ENCODE measurements at places on chromosomes 6 and 20.

DNA sequence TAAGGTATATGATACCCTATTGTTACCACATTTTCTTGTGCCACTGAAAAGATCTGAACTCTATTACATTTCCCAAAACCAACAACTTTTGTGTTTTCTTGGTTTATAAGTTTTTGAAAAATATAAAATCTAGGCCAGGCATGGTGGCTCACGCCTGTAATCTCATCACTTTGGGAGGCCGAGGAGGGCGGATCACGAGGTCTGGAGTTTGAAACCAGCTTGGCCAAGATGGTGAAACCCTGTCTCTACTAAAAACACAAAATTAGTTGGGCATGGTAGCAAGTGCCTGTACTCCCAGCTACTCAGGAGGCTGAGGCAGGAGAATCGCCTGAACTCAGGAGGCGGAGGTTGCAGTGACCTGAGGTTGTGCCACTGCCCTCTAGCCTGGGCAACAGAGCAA, 34.3 kb downstream of the SAMHD1 start:
- no peak for DNase-seq

GRCh38 chr20:30630761-30631160, 626.7 kb upstream of the DEFB115 start:
- DNase-seq = no peak

DNA sequence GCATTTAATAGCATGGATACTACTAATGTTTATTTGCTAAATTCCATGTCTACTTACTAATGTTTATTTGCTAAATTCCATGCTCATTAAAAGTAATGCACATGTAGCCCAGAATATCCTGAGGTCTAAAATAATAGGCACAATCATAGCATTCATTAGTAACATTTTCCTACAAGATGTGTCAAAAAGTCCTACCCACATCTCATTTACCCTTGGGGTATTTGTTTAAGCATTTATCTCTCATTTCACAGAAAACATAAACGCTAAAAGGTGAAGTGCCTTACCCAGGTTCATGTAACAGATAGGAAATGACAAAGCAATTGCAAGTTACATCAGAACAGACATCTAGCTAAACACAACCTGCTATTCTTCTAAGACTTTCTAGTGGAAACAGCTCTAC, 457.1 kb downstream of the HACE1 start:
- DNase-seq = no peak

- no peak for DNase-seq
Measured at GRCh38 chr6:32462609-32463008, 22.9 kb downstream of the HLA-DRA start.

GRCh38 chr20:3847429-3847940, 851 bp downstream of the MAVS start:
- DNase-seq = no peak

DNA sequence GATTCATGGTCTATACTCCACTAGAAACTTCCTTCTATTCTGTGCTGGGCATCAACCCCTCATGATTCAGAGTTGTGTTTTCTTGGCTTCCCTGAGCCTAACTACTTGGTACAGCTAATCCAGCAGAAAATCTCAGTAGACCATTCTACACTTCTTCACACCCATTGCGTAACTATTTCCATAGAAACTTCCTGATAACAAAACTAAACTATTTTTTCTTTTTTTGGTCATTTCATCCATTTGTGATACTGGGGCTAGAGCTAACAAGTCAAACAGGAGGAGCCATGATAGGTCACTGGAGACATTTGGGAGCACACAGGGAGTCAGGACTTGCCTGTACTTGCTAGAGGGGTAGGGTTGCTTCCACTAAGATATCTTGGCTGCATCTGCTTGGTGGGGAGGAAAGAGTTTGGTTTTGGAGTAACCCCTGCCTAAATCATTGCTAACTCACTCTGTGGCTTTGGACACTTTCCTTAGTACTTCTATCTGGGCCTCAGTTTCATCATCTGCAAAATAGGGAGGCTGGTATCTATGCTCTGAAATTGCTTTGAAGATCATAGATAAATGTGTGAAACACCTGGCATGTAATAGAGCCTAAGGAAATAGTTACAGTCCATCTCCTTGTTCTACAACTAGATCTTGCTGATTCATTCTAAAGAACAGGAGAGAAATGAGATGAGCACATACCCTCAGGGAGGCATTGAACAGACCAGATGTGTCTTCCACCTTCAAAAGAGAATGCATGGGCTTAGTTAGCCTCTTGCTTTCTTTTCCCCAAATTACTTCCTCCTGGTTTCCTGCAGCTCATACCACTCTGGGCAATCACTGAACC, 127.9 kb upstream of the ADGRF1 start:
- DNase-seq = no peak

DNA sequence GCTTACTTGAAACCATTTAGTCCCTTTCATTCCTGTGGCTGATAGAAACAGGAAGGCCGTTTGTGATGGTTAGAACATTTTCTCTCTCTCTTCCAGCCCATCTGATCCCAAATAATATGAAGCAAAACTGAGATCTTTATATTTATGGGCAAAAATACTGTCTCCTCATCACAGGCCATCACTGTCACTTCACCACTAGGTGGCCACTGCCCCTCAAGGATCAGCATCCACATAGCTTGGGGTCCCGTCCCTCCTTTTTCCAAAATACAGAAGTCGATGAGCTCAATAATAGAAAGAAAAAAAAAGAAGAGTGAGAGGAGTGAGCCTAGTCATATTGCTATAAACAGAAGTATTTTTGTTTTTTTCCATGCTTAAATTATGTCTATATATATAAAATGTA, 46.4 kb upstream of the LAMP5 start:
- no peak for DNase-seq

DNA sequence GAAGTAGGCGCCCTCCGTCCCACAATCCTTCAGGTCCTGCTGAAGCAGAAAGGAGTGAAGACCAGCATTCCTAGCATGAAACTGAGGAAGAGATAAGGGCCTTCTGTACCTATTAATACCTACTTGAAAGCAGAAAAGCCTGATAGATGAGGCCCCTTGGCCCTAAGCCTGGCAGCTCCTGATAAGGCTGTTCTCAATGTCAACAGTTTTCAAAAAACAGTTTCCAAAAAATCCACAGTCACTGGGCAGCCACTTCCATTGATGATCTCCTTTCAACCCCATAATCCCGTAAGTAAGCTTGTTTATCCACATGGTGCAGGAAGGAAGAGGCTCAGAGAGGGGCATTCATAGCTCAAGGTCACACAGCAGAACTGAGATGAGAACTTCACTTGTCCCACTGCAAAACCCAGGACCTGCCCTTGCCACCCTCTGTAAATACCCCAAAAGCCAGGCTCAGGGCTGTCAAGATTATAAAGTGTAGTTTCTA, 2.8 kb upstream of the E2F1 start:
- DNase-seq = no peak

GRCh38 chr20:58142843-58143185, 85.6 kb downstream of the ANKRD60 start:
- DNase-seq = no peak

- no peak for DNase-seq
Measured at GRCh38 chr6:24489881-24490280, 503 bp upstream of the GPLD1 start.

DNA sequence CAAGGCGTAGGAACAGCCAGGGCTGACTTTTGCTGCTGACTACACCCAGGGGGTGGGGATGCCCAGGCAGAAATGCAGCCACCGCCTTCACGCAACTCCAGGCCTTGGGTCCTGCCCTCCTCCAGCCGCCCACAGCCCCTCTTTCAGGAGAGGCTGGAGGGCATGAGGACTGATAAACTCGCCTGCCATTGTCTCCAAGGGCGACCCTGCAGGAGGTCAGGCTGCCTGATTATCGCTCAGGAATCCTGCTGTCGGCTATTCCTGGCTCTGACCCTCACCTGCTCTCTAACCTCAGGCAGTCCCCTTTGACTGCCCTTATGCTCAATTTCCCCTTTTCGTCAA, 62.0 kb upstream of the HDDC2 start:
- no peak for DNase-seq

DNA sequence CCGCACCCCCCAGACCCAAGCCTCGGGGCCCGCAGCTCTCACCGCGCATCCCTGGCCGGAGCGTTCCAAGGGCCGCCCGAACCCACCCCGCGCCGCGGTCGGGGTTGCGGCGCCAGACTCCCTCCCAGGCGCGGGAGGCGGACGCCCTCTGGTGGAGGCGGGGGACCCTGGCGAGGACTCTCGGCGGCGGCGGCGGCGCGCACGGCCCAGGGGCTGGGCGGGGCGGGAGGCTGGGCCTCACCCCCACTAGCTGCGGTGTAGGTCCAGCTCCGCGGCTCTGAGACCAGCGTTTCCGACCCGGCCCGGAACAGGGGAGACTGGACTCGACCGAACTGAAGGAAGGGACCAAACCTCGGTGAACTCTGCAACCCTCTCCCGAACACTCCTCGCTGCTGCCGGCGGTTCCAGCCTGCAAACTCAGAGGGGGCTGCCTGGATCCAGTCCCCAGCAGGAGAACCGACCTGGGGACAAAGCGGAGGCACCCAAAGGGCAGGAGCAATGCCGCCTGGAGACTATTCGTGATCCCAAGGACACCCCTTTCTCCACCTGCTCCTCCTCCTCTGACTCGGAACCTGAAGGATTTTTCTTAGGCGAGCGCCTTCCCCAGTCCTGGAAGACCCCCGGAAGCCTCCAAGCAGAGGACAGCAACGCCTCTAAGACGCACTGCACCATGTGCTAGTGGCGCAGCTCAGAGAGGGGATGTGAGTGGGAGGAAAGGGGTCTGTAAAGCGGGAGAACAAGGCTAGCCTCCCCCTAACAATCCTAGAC, 859 bp upstream of the TOMM6 start:
- peak; percentile 42 for DNase-seq

DNA sequence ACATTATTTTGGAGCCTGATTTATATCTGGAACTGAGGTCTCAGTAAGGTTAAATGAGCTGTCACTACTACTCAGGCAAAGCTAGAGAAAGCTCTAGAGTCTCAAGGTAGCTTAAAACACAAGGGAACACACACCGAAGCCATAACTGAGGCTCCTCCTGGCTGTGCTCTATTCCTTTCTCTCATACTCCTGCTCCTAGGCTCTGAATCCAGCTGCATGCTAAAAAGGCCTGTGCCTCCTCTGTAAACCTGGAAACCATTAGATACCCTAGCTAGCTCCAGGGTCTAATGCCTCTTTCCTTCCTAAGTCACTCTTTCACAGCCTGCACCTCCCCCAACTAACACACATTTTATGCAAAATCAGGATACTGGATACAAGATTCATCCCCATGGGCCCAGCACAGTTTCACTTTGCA, 17.1 kb downstream of the RIPOR2 start:
- DNase-seq = no peak

- no peak for DNase-seq
Measured at GRCh38 chr20:4059606-4060005, 44.2 kb upstream of the RNF24 start.

GRCh38 chr6:105981002-105981887, 104.9 kb upstream of the PRDM1 start:
- no peak for DNase-seq

- no peak for DNase-seq
Measured at GRCh38 chr20:38840053-38840893, 34.8 kb downstream of the PPP1R16B start.

DNA sequence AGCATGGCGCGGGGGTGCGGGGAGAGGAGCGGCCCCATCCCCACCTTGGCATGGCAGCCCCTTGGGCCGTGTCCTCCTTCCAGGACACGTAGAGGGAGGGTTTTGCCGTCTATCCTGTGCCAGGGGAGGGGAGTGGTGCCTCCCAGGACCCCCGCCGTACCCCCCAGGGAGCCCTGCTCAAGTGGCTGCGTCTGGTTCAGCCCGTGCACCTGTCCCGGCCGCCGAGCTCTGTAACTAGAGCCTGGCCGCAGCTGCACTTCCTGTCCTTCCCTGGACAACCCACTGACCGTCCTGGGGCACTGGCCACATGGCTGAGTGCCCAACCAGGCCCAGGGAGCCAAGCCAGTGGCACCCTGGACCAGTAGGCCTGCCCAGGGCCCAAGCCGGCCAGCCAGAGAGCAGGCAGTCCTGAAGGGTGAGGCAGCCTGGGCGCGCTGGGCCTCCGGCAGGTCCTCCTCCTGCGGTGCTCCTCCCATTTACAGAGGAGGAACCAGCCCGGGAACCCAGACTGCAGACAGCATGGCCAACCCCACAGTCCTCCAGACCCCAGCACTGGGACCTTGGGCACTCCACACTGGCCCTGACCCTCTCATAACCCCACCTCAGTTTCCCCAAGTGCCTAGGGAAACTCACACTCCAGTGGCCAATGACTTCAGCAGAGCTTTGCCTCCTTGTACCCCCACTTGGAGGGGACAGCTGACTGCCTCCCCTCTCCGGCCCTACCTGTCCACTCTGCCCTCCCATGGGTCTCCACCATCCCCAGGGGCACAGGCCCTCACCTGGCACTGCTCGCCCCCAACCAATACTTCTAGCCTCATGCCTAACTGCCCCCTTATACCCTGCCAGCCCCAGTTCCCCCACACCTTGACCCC, 8.7 kb downstream of the LAMA5 start:
- DNase-seq = no peak

DNA sequence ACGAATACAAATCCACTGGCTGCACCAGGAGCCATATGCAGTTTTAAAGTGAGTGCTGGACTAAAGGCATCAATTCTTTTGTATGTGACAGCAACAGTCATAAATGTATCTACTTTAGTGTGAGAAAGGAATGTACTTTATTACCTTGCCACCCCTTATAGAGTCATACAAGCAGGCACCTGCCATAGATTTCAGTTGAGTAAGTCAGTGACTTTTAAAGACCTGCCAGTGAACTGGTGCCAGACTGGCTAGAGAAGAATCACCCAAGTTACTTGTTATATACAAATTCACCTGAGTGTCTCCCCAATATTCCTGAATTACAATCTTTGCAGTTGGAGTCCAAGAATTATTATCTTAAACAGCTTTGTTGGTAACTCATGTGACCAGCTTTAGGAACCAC, 547.9 kb downstream of the COL12A1 start:
- no peak for DNase-seq

GRCh38 chr6:38261626-38262025, 378.1 kb downstream of the BTBD9 start:
- no peak for DNase-seq

DNA sequence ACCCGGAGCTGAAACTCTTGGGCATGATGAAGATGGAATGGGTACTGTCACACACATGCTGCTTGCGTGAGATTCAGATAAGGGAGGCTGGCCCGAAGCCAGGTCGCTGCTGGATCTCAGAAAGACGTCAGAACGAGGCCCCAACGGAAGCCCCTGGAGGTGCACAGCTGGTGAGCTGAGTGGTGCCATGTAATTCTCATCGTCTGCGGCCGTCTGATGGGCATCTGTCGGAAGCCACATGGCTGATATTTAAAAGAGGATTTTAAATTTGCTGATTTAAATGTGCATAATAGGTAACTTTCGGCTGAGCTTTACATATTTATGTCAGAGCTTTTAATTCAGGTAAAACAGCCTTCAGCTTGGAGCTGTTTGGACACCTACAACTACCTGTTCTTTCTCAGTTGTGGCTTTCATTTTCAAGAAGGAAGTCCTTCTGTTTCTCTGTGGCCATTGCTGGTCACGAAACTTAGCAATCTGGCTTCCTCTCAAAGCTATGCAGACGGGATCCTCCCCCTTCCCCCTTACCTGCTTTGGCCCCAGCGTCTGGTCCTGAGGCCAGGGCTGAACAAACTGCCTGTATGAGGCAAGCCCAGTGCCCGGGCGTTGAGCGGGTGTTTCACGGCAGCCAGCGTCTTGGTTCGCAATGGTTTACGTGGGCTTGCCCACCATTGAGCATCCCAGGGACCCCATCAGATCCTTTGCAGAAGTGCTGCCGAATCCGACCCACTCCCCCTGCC, 9.2 kb downstream of the SLCO4A1 start:
- no peak for DNase-seq
